Activated CD4-positive, CD25-positive, alpha-beta regulatory T cell treated with anti-CD3 and anti-CD28 coated beads, Interleukin-2, amount 50 U/mL, for 16 hours (primary cell): ENCODE measurements at places on chromosomes 12 and 14.

- no peak for DNase-seq
Observed at GRCh38 chr12:66296176-66296683, 6.1 kb upstream of the HELB start.

DNA sequence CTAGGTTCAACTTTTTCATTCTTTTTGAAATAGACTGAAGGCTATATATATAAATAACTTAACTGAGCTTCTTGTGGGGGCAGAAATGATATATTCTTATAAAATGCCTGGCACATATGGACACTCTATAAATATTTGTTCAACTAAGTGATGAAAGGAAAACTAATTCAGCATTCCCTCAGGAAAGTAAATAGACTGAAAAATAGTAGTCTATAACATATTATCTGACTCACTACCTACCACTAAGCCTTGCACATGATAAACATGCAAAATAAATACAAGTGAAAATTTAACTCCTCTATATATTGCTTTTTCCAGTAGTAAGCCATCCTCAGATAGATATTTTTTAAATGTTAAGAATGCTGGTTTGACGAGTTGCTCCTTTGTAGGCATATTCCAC, 15.7 kb upstream of the BMAL2 start:
- DNase-seq, result no peak

DNA sequence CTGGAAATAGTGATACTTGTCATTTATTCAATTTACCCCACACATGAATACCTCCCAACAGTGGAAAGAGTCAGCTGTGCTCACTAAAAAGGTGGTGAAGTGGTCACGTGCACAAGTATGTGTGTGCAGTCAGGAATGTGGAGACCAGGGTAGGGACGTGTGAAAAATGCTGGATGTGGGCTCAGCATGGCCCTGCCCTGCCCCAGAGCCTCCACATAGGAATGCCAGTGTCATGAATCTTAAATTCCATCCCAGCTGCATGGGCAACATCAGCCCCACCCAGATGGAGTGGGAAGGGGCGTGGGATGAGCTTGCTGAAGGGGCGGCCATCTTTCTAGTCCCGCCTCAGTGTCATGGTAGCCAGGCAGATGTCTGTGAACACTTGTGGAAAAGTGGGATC, 87.7 kb downstream of the C12orf75 start:
- no peak for DNase-seq

GRCh38 chr14:35503646-35504045, 30.3 kb upstream of the INSM2 start:
- no peak for DNase-seq

GRCh38 chr14:91322623-91323022, 78.1 kb upstream of the GPR68 start:
- no peak for DNase-seq

DNA sequence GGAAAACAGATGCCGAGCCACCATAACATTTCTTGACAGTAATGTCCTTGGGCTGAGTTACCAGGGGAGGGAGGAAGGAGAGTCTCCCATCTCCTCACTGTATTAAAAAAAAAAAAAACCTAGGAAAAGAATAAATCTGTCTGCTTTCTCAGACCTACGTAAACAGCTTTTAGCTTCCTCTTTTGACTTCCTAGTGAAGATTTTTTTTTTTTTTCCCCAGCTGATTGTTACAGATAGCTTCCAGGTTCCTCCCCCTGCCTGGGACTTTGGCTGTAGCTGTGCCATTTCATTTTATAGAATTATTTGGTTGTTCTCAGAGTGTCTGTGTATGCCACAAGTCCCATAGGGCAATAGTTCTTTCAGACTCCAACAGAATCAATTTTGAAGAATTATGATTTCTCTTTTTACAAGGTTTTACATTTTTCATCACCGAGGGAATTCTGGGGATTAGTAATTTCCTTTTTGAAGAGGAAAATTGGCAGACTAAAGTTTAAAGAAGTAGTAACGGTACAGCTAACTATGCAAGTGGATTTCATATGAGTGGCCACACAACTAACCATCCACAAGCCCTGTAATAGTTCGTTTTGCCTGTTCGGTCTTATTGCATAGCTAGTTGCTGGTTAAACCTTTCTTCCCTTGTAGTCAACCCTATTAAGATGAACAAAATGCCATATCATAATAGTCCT, 23.1 kb upstream of the GNS start:
- DNase-seq, result no peak

DNA sequence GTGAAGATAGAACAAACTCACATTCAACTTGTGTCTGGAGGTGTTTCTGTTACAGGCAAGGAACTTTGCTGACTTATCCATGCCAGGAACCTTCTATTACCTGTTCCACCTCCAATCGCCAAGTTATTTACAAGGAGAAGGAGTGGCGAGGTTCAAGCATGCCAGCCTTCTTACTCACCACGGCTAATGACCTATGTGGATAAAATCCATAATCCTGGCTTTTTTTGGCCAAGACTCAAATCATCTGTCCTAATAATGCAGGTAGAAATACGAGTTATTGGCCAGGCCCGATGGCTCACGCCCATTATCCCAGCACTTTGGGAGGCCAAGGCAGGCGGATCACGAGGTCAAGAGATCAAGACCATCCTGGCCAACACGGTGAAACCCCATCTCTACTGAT, 241.6 kb downstream of the TMEM132D start:
- no peak for DNase-seq
